ENCODE measurements at places on chromosomes 7 and 10.

- no peak for DNase-seq
Measured at GRCh38 chr10:33036670-33037069, 78.6 kb upstream of the ITGB1 start.

GRCh38 chr7:31125171-31125570 is 73.1 kb downstream of the ADCYAP1R1 start:
- no peak for DNase-seq

- peak; percentile 29 for DNase-seq
Measured at GRCh38 chr7:195010-195829, 2.8 kb downstream of the FAM20C start.

- no peak for DNase-seq
Measured at GRCh38 chr7:51587604-51588003, 271.0 kb upstream of the COBL start.

DNA sequence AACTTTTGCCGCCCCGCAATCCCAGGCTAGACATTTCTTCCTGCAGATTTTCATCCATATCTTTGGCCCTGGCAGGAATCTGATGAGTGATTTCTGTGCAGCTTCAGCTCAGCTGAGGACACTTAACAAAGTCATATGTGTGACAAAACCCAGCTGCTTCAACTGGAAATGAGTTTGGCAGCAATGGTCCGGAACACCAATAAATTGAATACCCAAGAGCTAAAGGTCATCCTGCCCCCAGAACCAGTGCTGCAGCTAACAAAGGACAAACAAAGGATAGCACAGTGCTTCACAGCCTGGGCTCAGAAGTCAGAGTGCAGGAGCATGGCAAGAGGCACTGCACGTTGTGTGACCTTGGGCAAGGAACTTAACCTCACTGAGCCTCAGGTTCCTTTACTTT is 40.0 kb upstream of the TRIL start:
- no peak for DNase-seq

- DNase-seq: peak; percentile 7
Measured at GRCh38 chr7:55409482-55410225, 44.5 kb downstream of the LANCL2 start.

DNA sequence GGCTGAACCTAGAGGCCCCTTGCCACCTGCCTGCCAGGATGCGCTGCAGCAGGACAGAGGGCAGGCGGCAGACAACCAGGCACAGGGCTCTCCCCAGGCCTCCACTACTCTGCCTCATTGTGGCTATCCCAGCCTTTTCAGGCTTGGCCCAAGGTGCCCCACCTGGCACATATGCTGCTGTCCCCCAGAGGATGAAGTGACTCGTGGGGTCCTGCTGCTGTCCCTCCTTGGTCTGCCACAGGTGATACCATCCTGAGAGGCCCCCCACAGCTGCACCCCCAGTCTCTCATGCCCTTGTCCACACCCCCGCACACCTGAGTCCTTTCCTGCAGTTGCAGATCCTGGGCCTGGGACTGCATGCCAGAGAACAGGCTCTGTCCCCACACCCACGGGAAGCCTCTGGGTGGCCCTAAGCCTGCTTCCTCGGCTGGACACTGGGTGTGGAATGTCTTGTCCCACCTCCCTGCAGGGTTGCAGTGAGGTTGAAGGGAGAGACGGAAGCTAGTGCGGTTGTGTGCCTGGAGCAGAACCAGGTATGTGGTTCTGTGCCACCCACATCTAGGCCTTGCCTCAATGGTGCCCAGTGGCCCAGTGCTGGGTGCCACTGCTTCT is 55.3 kb downstream of the RASGEF1A start:
- DNase-seq: no peak

All from AML-193 (cell line).